ENCODE measurements at places on chromosomes 1 and 21. TPM values are rescaled to one million over a fixed set of nuclear protein-coding genes. Genes with fewer than 3 reads are reported as not detected.
A peak's percentile ranks its signal among the peaks of the same experiment; 100 is the strongest.

- no peak for DNase-seq
These were observed 200.0 kb downstream of the AJAP1 start for GRCh38 chr1:4854367-4854766.

SPATA21 gene
- total RNA-seq: not detected

DNA sequence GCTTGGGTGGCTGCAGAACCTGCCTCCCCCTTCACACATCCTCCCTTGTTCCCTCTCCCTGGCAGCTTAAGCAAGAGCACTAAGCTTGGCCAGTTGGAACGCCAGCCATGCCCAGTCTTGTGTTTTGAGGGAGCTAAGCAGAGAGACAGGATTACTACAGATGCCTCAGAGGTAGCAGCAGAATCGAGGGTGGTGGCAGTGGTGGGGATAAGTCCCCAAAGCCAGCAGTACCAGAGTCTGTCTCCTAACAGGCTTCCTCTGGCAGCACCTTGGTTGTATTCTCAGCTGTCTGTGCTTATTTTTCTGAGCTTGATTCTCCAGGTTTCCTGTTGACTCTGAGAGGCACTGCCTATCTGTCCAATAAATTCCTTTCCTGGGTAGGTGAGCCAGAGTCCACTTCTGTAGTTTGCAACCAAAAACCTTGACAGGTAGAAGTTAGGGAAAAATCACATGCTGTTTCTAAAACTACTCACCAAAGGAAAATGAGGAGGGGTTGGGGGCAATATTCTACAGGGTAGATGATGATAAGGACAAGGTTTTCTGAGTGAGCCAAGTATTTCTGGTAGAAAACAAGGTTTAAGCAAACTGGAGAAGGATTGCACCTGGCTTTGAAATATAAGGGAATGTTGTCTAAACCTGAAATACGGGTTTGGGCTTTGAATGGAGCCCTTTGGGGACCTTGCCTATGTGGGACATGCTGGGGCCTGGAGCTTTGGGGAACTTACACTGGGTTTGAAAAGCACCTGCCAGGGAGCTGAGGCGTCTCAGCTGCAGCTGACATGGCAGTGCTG is 100.8 kb downstream of the PBX1 start:
- no peak for DNase-seq

GRCh38 chr21:38758501-38759214 is 47.1 kb upstream of the ETS2 start:
- no peak for DNase-seq

DNA sequence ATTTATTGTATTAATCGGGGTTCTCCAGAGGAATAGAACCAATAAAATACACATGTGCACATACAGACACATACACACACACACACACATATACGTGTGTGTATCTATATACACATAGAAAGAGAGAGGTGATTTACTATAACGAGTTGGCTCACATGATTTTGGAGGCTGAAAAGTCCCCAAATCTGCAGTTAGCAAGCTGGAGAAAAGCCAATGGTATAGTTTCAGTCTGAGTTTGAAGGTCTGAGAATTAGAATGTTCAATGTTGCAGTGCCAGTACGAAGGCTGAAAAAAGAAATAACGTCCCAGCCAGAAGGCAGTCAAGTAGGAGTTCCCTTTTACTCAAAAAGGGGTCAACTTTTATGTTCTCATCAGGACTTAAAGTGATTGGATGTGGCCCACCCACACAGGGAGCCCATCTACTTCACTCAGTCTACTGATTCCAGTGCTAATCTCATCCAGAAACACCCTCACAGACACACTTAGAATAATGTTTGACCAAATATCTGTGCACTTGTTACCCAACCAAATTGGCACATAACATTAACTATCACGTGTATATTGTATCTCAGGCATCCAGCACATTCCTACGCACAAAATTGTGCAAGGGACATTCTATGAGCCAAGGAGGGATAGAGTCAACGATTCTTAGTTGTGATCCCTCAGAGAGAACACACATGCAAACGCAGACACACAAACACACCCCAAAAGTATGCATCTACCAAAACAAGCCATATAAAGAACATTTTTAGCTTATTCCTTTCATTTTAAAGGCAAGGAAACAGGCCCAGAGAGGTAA is 195.5 kb upstream of the DUSP10 start:
- no peak for DNase-seq

- no peak for DNase-seq
These were observed 107.0 kb downstream of the NME7 start for GRCh38 chr1:169260478-169261151.

DNA sequence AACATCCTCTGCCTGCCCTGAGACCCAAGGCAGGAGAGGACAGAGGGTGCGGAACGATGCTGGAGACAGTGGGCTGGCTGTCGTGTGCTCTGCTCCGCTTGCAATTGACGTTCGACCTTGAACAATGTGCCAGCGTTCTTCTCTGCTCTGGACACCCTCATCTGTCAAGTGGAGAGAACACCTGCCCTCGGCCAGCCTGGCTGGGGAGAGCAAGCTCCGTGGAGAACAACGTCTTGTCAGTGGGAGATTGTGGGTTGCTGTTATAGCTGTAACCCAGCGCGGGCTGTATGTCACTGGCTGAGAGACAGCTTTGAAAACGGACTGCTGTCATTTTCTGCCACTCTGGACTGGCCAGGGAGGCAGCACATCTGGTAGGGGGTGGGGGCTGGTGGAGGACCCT is 14.7 kb downstream of the KIAA1614 start:
- DNase-seq: no peak

GRCh38 chr1:155622191-155622590 is 12.2 kb downstream of the MSTO1 start:
- DNase-seq: no peak

SPRR3 gene
- not detected for total RNA-seq

SYT14 gene
- total RNA-seq: not detected

- DNase-seq: no peak
These were observed 61.4 kb upstream of the DIRAS3 start for GRCh38 chr1:68111519-68112436.

GRCh38 chr21:45084121-45084520 is 9.7 kb downstream of the ADARB1 start:
- no peak for DNase-seq

GRCh38 chr1:191261111-191261510 is 783.4 kb upstream of the BRINP3 start:
- no peak for DNase-seq

DNA sequence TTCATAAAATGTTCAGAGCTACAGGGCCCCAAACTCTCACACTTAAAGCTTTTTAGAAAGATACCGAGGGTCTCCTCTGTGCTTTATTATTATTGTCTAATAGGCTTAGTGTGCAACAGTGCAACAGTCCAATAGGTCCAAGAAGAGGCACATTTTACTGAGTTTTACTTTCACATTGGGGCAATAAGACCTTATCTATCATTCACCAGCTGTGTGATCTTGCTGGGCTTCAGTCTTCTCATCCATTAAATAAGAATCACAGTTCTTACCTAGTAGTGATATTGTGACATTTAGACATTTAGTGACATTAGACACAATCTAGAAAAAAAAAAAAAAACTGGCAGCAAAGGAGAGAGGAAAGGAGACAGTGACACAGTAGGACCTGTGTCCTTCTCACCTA is 175.8 kb upstream of the NFIA start:
- no peak for DNase-seq

DNA sequence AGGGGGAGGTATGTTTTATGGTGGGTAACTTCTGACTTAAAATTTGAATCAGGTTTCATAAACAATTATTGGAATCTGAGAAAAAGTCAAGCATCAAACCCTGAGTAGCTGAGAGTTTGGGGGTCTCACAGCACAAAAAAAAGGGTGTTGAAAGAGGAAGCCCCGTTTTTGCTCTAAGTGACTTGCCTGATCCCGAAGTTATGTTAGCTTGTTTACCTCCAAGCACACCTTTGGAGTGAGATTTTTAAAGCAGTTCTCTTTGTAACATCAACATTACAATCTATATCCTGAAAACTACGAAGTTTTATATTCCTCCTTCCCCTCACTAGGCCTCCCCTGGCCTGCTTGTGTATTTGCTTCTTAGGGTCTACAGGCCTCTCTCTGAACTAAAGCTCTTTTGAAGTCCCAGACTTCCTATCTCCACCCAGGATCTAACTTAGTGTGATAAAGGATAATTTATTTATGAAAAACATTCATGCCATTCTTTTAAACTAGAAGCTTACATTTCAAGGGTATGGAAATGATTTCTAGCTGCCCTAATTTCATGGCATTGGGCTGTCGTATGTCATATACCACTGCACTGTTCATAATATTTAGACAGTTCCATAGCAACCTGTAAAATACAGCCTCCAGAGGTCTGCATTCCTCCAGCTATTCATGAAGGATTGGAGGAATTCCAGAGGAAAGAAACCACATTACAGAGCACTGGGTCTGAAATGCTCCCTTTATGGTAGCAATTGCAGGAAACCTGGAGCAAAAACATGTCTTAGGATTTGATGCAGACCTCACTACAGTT is 36.1 kb upstream of the RGS1 start:
- DNase-seq: no peak

FCGR2B gene
- 58.6 TPM for total RNA-seq

DNA sequence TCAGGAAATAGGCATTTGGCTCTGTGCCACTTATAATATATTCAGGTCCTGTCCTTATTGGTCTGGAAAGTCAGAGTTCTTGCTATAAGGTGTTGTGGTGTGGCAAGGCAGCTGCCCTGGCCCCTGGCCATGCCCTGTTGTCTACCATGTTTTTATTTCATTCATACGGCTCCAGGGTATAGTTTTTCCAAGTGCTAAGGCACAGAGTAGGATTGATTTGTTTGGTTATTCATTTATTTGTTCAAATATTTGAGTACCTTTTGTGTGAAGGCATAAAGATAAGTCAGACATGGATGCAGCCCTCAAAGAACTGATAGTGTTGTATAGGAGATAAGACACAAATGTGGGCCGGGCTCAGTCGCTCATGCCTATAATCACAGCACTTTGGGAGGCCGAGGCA is 10.1 kb downstream of the ZBTB8B start:
- peak; percentile 13 for DNase-seq

CENPS gene
- 2.1 TPM for total RNA-seq

SPRR5 gene
- not detected for total RNA-seq

DNA sequence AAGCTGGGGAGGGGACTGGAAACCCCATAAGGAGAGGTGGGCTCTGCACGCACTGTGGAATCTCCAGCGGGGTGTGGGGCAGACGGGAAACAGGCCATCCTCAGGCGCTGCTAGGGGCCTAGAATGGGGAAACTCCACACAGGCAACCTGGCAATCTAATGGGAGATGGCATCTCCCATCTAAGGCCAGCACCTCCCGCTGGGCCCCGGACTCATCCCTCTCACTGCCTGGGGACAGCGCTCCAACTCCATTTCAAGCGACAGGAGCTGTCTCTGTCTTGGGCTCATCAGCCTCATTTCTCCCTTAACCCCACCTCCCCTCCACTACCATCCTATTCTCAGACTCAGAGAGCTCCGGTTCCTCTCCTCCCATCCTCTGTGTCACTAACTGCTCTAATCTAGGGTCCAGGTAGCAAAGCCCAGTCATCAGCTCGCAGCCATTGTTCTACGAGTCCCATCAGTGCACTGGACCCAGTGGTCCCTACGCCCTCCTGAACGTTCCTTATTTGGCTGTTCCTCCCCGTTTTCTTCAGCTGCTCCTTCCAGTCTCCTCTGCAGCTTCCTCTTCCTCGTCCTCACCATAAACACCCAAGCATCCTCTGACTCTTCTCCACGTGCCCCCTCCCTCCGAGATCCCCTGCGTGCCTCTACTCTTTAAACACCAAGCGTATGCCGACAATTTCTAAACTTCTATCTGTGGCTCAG is 93.4 kb upstream of the CASZ1 start:
- DNase-seq: no peak

LAMB3 gene
- 0.82 TPM for total RNA-seq
